ENCODE measurements at places on chromosomes 13 and 19.

- DNase-seq: no peak
These were observed 53.7 kb downstream of the LACC1 start for GRCh38 chr13:43933378-43933777.

GRCh38 chr13:87376081-87376480 lies 295.1 kb upstream of the SLITRK5 start:
- DNase-seq: no peak

DNA sequence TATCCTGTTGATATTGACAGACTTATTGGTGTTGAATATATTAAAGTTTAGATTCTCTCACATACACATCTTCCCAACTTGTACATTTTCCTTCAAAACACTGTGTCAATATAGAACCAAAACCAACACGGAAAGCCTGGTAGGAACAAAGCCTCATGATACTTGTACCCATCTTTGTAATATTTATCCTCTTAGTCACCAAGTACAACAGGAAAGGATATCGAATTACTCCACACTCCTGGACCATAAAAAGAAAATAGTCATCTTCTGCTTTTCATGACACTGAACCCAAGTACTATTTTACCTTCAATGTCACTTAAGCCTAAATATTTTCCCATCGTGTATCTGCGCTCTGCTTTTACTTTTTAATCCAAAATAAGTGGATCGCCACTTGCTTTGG lies 702.9 kb upstream of the PCDH9 start:
- no peak for DNase-seq

DNA sequence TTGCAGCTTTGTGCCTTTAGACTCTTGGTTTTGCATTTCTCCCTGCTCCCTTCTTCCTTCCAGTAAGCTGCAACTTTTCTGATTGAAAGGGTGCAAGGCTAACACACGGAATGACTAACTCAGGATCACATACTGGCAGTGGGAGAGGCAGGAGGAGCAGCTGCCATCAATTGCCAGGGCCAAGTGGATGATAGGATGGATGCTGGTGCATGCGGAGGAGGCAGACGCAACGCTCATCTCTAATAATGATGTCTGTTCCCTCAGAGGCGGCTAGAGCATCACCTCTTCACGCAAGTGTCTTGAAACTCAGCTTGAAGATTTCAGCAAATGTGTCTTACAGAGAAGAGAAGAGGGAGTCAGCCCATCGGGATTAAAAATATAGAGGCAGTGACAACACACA lies 49.5 kb upstream of the TPM4 start:
- DNase-seq: no peak

GRCh38 chr13:30796631-30797601 lies 61.6 kb downstream of the ALOX5AP start:
- DNase-seq: no peak

- peak; percentile 88 for DNase-seq
These were observed 13.6 kb downstream of the CCDC97 start for GRCh38 chr19:41323430-41324125.

- no peak for DNase-seq
These were observed 320.3 kb downstream of the SUCLA2 start for GRCh38 chr13:47680748-47681147.

DNA sequence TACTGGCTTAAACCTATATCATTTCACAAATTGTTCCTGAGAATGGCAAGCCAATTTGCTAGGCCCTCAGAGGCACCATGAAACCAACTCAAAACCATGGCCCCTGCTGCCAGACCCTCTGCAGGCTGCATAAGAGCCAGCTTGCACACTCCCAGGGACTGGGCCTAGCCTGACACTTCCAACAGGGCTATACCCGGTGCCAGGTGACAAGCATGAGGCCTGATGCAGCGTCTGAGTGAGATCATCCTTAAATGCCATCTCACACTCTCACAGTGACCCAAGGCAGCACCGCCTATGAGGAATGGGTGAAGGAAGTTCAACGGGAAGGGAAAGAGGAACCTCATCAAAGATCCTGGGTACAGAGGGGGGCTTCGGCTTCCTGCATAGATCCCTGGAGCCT lies 65.6 kb downstream of the C13orf42 start:
- no peak for DNase-seq
